AG09319 (cell line): ENCODE measurements at places on chromosomes 5 and 9.

GRCh38 chr5:170832241-170832640, 29.6 kb upstream of the RANBP17 start:
- DNase-seq, result no peak

DNA sequence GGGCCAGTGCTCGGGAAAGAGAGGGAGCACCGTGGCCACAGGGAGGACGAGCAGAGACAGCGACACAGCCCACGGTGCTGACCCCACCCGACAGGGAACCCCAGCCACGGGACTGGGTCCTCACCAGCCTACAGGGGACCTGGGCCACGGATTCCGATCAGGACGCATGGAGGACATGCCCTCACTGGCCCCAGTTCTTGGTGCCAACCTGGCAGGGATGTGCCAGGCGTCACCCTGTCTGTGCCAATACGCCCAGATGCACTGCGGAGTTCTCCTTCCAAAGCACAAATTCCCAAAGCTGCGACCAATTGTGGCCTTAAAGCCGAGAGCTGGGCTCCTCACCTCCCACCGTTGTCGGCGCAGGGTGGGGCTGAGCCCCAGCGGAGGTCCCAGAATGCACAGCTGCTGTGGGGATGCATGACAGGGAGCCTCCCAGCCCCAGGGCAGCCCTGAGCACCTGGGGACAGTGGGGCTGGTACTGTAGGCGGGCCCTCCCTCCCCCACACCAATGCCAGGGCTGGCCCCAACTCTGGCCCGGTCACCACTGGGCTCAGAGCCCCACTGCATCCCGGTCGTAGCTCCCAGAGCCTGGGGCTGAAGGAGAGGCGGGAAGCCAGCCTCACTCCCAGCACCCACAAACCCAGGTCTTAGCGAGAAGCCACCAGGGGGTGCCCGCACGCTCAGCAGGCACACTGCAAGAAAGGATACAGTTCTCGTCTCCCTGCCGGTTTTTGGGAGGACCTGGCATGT, 44.2 kb downstream of the NKD2 start:
- DNase-seq, result no peak

GRCh38 chr5:64853777-64854176, 85.0 kb downstream of the CWC27 start:
- no peak for DNase-seq

DNA sequence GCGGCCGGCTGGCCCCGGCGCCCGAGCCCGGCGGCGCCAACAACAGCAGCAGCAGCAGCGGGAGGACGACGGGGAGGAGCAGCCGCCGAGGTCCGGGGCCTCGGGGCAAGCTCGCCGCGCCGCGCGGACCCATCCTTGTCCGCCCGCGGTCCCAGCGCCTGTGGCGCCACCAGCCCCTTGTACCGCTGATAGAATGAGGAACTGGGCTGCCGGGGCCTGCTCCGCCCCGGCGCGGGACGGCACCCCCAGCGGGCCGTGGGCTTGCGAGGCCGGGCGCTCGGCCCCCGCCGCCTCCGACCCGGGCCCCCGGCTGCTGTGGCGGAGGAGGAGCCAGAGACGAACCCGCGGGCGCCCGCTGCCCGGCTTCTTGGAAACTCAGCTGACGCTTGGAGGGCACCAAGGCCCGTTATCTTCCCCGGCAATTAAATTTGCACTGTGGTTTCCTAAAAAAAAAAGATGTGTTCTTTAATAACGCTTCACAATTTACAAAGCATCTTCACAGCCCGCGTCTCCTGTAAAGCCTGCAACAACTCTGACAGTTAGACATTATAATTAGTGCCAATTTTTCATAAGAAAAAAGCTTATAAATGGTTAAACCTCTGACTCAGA, at the start of gene ARSB:
TSS of gene ARSB (minus strand) at position 195 of the 609 bp plus-strand sequence. CDS start at position 133, 62 bp downstream.
- no peak for DNase-seq

GRCh38 chr9:128249908-128250838, 25.6 kb downstream of the GOLGA2 start:
- DNase-seq, result no peak

- DNase-seq, result no peak
Measured at GRCh38 chr5:107483231-107484024, 187.3 kb downstream of the EFNA5 start.

GRCh38 chr5:60487476-60487875, 212.5 kb downstream of the DEPDC1B start:
- DNase-seq, result no peak

DNA sequence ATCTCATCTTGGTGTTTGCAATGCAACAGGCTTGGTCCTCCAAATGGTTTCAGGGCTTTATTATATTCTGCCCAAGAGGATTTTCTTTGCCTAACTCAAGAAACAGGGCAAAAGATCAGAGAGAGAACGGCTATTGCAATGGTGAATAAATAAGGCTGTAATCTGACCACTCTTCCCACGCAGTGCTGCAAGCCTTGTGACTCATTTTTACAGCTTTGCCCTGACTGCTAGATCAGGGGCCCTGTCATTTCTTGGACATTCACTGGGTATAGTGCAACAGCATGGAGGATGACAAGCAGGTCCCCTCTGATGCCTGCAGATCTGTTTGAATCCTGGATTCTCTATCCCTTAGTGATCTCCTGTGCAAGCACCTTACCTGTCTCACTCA, 459.1 kb downstream of the EBF1 start:
- DNase-seq, result no peak

- DNase-seq, result no peak
Measured at GRCh38 chr9:137740312-137740711, 121.5 kb downstream of the EHMT1 start.

DNA sequence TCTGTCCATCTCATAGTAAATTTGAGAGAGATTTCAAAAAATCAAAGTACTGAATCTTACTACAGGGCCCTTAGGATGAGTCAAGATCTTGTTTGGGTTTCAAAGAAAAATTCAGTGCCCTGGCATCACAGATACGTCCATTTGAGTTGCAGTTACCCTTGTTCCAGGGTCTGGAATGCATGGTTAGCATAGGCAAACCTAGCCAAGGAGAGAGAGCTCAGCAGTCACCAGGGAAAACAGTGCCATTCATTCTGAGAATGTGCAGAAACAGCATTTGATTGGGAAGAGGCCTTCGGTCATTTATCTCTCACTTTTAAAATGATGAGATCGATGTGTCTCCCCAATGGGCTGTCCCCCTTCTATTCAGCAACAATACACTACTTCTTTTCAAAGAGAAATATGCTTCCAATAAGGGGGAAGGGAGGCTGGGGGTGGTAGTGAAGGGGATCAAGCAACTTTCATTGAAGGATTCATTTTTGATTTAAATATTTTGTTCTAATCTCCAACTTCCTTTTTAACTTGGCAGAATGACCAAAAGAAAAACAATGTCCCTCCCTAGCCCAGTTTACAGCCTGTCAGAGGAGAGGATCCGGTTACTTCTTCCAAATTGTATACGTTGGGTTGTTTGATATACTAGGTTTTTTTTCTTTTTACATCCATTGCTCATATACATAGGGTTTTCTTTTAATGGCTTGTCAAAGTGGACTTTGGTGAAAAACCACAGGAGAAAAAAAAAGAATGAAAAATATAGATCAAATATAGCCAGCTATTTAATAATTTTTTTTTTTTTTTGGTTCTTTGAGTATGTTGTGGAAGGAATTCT, 491.1 kb downstream of the CCDC171 start:
- DNase-seq, result no peak

GRCh38 chr9:133667759-133668450, 31.7 kb downstream of the DBH start:
- no peak for DNase-seq

GRCh38 chr5:96963267-96963666, 27.4 kb downstream of the LNPEP start:
- no peak for DNase-seq

- DNase-seq, result no peak
Measured at GRCh38 chr9:109143881-109144562, 23.0 kb downstream of the FRRS1L start.

GRCh38 chr5:154181161-154181560, 9.4 kb upstream of the GALNT10 start:
- DNase-seq, result no peak

DNA sequence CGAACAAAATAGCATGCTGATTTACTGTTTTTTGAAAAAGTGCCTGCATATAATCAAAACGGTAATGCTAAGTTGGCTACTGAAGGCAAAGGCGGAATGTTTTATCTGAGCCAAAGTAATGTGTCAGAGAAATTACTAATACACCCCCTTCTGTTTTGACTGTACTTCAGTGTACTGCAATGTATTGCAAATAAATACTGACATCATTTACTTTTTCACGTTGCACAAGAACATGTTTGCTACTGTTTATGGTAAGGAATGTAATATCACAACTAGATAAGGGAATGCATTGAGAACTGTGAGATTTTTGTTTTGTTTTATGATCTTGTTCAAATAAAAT, 813 bp upstream of the AGTPBP1 start:
- DNase-seq, result no peak

GRCh38 chr5:94057217-94057616, 315.8 kb upstream of the POU5F2 start:
- DNase-seq, result no peak

DNA sequence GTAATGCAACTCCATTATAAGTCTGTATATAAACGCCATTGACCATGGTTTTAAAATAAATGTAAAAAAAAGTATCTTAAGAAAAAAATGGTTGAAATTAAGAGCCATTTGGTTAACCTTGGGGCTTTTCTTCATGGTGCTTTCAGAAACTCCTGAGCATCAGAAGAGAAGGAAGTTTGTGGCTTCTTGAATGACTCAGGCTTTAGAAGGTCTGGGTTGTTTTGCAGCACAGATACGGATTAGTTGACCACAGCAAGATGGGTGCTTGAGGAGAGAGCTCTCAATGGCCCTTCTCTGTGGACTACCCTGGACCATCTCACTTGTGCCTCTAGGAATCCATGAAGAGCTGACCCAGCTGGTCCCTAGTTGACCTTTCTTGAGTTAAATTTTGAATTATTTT, 189.5 kb downstream of the TMEM38B start:
- DNase-seq, result no peak

- DNase-seq, result no peak
Measured at GRCh38 chr5:172776235-172776594, 5.2 kb upstream of the DUSP1 start.

DNA sequence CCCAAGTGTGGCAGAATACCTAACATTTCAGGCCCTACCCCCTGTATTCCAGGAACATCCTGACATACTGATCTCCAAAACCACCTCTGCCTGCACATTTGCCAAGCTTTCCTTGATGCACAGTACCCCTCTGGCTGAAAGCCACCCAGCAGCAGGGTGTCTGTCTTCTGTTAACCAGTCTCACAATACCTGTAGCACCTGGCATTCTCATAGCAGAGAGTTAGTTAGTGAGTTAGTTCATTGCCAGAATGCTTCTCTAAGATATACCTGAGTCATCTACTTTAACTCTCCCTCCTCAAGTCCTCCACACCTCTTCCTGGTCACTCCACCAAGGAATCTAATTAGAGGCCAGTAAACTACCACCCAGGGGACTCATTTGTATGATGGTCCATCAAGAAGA, 46.1 kb upstream of the IL7R start:
- DNase-seq, result no peak

DNA sequence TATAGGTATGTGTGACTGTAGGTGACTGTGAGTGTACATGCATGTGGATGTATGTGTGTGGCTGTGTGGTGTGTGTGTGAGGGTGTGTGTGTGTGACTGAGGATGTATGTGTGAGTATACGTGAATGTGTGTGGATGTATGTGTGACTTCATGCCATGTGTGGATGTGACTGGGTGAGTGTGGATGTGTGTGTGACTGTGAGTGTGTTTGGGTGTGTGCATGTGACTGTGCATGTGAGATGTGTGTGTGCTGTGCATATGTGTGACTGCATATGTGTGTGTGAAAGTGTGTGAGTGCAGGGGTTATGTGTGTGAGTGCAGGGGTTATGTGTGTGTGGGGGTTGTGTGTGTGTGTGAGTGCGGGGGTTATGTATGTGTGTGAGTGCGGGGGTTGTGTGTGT, 42.3 kb downstream of the RXRA start:
- DNase-seq, result no peak

DNA sequence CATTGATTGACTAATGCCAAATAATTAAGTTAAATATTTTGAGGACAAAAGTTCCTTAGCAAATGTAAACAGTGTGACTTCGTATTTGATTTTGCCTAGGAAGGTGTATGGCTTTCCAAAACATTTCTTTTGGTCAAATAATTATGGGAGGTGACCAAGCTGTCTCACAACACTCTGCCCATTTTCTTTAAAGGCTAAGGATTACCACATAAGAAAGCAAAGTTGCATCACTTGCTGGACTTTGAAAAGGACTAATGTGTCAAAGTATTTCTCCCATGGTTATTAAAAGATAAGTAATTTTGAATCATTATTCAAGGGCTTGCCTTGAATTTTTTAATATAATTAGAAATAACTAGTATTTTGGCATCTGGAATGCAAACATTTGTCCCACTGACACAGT, 74.7 kb downstream of the HAPLN1 start:
- DNase-seq, result no peak

DNA sequence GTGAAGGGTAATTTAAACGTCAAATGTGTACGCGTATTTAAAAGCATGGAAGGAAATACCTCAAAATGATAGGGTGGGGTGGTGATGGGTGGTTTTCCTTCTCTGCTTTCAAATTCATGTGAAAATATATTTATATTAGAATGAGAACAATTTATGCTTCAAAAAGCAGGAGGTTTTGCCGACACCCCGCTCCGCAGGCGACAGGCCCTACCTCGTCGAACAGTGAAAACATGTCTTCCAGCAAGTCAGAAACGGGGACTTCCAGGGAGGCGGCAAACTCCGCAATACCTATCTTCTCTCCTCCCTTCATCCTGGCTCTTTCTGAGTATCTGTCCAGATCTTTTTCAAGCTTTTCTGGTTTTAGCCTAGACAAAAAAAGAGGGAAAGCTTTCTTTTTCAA, 28.5 kb upstream of the SLC6A3 start:
- DNase-seq, result no peak

DNA sequence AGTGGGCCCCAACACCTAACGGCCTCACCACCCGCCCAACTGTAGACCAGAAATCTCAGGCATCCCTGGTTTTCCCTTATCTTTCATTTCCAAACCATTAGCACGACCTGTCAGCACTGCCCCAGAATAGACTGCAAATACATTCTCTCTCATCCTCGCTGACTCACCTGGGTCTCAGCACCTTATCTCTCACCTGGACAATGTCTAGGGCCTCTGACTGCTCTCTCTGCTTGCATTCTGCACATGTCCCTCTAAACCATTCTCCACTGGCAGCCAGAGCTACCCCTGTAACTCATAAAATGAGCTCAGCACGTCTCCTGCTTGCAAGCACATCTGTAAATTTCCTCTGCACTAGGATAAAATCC, 12.7 kb downstream of the CKMT2 start:
- DNase-seq, result no peak

DNA sequence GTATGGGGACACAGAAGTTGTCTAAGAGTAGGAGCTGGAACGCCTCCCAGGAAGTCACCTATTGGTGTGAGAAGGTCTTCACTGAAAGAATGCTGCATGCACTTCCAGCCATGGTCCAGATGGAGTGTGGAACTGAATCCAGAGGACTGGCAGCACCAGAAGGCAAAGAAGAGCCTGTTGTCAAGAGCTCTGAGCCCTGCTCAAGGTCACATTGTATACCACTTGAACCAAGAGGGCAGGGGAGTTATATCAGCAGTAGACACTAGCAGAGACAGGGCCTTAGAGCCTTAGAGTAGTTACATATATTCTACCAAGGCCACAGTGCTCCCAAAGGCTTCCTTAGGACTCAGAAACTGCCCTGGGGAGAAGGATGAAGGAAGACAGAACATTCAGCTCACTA, 130.8 kb upstream of the POC5 start:
- DNase-seq, result no peak

GRCh38 chr9:2876320-2876719, 32.4 kb upstream of the PUM3 start:
- DNase-seq, result no peak
